GOT3 (cell line): ENCODE measurements at places on chromosomes 6 and 20.

DNA sequence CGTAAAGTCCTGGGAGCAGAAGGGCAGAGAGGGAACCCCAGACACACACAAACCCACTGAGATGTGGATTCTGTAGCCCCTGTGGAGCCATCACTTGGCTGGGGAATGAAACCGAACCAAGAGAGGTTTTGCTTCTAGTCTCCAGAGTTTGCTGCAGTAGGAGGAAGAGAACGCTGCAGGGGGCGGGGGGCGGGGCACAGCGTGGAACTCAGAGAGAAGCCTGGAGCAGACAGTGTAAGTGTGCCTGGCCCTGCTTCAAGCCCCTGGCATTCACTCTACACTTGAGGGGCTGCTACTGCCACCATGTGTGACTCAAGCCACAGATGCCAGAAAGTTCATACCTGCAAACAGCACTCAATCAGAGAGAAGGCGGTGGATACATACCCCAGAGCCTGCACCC, 18.9 kb downstream of the GABRR1 start:
- no peak for DNase-seq

- DNase-seq = no peak
Measured at GRCh38 chr6:137283940-137284810, 65.0 kb upstream of the IFNGR1 start.

DNA sequence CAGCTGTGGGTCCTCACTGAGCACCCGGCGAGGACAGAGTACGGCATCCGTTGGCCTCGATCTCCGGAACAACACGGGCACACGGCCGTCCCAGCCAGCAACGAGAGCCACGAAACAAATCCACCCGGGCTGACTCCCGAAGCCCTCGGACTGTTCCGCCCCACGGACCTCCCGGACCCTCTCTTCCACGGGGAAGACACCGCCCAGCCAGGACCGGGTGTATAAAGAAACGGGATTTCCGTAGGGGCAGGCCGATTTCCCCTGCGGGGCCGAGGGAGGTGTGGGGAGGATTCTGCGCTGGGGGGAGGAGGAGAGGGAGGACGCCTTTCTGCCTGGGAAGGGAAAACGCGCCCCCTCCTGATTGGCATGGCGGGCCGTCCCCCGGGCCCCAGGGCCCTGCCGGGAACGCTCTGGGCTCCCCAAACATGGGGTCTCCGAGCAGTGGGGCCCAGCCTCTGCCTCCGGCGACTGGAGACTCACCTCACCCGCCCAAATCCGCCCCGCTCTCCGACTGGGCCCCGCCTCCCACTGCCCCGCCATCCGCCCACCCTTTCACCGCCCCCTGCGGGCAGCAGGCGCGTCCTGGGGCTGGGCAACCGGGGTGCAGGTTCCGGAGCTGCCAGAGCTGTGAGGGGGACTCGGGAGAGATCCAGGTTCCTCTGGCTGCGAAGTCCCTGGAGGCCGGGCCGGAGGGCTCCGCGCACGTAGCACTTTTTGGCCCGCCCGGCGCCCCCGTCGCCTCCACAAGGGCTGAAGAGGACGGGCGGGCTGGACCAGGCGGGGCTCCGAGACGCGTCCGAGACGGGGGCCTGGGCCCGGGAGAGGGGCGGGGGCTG, 679 bp upstream of the PPDPF start:
- DNase-seq = no peak

- no peak for DNase-seq
Measured at GRCh38 chr6:16921399-16922110, 160.3 kb upstream of the ATXN1 start.

DNA sequence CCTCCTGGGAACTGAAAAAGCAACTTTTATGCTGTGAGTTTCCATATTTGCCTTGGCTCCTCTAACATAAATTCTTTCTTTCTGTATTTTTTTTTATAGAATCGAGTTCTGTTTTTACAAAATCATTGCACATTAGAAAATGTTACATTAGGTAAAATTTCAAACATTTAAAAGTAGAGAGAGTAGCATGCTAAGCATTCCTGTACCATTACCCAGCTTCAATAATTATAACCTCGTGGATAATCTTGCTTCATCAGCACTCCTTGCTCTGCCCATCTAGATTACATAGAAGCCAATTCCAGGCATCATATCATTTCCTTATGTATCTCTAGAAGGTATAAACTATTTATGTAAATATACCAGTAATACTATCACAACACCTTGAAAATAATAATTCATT, 15.4 kb upstream of the FBXO30 start:
- DNase-seq = no peak

GRCh38 chr20:46108435-46108841, 9.7 kb upstream of the CD40 start:
- no peak for DNase-seq

DNA sequence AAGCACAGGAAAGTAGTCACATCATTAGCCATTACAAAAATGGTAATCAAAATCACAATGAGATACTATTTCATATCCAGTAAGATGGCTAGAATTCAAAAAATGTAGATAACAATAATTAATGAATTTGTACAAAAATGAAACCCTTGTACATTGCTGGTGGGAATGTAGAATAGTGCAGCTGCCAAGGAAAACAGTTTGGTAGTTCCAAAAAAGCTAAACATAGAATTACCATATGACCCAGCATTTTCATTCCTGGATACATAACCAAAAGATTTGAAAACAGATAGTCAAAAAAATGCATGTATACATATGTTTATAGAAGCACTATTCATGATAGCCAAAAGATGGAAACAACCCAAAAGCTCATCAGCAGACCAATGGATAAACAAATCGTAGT, 251.1 kb upstream of the RAB32 start:
- no peak for DNase-seq

- no peak for DNase-seq
Measured at GRCh38 chr6:131813991-131814390, 6.2 kb downstream of the ENPP1 start.

- no peak for DNase-seq
Measured at GRCh38 chr6:95658886-95659285, 81.6 kb downstream of the MANEA start.

- DNase-seq = no peak
Measured at GRCh38 chr6:122401104-122401503, 1.7 kb downstream of the HSF2 start.

- DNase-seq = no peak
Measured at GRCh38 chr20:63736893-63737694, 630 bp downstream of the LIME1 start.

DNA sequence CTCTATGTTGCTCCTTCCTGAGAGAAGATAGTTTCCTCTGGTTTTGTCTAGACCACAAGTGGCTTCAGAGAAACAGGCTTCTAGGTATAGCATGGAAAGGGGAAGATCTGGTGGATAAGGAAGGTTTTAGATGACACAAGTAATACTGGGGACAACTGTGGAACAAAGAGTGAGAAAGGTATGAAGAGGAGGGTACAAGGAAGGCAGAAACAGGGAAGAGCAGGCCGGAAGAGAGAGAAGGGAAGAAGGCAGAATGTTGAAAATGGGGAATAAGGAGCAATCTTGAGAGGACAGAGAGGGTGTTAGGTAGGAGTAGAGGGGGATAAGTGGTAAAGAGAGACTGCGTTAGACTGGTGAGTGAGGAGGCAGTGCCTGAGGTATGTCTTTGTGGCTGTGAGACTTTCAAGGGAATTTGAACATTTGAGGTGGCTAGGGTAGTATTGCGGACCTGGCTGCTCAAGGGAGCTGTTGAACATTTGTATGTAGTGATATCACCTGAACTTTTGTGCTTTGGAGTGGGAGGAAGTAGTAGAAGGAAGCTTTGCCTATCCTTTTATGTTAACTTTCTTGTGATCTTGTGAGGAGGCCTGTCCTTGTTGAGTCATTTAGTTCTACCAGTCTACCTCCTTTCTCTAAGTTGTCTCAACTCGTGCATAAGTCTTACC, 69.5 kb downstream of the FOXO3 start:
- DNase-seq = no peak

DNA sequence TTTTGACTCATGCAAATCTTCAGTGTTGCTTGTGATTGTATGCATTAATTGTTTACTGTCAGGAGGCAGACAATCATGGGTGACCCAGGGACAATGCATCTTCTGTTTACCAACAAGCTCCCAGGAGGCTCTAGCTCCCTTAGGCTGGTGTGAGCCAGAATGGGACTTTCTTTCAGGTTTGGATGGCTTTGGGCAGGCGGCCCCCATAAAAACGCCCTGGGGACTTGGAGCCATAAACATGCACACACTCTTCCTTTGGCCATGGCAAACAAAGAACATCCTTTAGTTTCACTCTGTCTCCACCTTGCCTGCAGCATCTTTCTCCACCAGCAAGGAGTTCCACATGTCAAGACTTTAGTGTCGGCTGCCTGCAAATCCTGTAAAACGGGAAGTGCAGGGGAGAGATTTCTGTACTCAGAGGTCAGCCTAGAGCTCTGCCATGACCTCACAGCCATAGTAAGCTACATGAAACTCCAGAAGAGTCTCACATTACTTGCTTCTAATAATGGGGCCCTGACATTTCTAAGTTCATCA, 127.6 kb downstream of the MAP3K7 start:
- DNase-seq = no peak

GRCh38 chr6:169881976-169882375, 130.6 kb downstream of the ERMARD start:
- no peak for DNase-seq

- no peak for DNase-seq
Measured at GRCh38 chr6:90385759-90386313, 89.2 kb upstream of the BACH2 start.

- DNase-seq = no peak
Measured at GRCh38 chr6:79902046-79902445, 45.3 kb downstream of the ELOVL4 start.

GRCh38 chr6:36227379-36228228, 31.1 kb downstream of the BRPF3 start:
- no peak for DNase-seq

DNA sequence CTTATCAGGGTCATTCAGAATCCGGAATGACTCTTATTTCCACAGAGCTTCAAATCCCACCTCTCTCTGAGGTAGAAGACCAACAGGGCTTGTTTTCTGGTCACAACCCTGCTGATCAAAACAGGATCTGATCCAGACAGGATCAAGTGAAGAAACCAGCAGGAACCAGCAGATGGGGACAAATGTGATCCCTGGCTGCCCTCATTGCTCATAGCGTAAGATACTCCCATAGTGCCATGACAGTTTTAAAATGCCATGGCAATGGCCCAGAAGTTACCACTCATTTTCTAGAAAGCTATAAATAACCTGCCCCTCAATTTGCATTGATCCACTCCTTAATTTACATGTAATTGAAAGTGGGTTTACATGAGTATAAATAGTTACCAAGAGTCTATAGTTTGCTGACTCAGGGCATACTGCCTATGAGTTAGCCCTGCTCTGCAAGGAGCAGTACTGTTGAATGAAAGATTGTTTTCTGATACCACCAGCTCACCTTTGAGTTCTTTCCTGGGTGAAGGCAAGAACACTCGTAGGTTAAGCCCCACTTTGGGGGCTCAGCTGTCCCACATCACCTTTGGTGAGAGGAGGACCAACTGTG, 6.2 kb upstream of the ZNF334 start:
- DNase-seq = no peak

DNA sequence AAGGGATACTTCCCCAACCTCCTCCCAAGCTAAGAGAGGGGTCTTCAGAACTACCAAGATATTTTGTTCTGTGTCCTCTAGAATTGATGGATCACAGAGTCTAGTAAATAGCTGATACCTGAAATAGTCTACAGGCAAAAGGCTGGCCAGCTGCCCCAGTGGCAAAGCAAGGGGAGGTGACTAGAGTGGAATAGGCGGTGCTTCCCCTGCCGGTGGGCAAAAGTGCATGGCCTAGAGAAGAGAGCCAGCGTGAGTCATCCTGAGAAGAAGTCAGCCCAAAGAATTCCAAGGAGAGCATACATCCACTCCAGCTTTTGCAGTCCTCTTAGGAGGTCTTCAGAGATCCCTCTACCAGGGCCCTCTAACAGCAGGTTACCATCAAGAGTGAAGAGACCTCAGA, 14.7 kb downstream of the DPPA5 start:
- no peak for DNase-seq

GRCh38 chr6:56096541-56096940, 150.8 kb downstream of the COL21A1 start:
- no peak for DNase-seq

DNA sequence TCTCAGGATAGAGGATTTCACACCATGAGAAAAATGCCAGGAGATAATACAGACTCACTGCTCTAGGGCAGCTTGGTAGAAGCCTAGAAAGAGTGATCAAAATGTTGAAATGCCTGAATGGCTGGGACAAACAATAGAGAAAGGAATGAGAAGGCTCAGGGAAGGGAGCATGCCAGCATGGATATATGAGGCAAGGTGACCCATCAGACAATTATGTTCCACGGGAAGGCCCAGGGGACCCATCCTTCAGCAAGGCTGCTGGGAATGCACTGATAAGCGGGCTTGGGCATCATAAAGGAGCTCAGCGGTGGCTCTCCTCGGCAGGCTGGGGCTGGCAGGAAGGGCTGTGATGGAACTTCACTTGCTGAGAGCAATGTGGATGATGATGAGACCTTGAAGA, 12.2 kb downstream of the HEBP2 start:
- no peak for DNase-seq

GRCh38 chr6:53986721-53987521, 124.3 kb upstream of the MLIP start:
- no peak for DNase-seq

DNA sequence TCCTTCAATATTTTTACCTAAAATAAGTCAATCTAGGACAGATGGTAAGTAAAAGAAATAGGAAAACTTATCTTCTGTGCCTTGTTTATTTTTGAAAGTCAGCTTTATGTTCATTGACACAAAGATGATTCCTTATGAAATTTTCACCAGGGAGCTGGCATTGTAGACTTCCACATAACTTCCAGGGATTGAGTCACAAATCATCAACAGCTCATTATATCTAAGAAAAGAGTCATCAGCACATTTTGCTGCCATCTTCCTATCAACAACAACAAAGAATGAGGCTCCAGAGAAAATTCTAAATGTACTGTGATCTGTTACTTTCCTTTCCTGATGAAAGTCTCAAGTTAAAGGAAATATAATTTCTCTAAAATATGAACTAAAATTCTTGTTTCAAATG, 48.5 kb downstream of the CFAP61 start:
- DNase-seq = no peak

DNA sequence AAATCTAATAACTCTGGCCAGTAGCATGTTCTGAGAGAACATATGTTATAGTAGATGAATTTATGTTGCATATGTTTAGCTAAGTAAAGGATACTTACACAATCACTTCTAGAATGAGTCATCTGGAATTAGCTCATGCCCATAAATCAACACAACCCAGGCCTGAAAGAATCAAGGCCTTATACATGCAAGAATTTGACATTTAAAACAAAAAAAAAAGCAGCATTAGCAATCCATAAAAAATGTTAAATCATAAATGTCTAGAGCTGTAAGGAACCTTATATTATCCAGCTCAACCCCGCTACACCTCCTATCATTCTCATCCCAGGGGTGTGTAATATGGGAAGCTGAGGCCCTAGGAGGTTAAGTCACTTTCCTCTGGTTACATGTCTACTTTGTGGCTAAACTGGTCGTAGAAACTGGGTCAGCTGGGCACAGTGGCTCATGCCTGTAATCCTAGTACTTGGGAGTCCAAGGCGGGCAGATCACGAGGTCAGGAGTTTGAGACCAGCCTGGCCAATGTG, 105.2 kb upstream of the CARMIL1 start:
- DNase-seq = no peak

- DNase-seq = no peak
Measured at GRCh38 chr20:5864873-5865587, 85.3 kb downstream of the TRMT6 start.

GRCh38 chr6:15993716-15994228, 135.1 kb upstream of the MYLIP start:
- DNase-seq = no peak

GRCh38 chr20:60050193-60050947, 92.1 kb downstream of the CDH26 start:
- DNase-seq = no peak
